Activated CD4-positive, alpha-beta memory T cell treated with anti-CD3 and anti-CD28 coated beads for 36 hours (primary cell): ENCODE measurements at places on chromosomes 5 and 9.

DNA sequence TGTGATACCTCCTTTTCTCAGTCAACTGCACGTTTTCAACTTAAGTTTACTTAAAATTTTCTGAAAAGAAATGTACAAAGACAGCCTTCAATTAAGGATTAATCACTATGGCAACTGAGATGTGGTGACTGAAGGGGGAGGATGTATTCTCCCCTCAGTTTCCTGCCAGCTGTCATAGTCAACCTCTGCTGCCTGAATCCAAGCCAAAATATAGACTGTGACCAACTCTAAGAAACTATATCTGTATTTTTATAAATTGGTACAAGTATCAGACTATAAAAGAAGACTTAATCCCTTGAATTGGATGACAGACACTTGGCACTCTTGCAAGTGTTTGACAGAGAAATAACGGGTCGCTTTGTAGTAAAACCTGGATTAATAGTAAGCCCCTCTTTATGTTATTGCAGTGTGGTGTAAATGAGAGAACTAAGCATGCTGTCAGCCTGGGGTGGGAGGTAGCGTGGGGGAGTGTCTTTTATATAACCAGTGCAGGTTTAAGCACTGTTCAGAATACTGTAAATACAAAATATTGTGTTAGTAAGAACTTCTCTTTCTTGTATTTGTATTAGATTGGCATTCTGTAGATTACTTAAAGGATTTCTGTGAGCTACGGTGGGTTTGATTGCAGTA lies 106.4 kb downstream of the ERCC6L2 start:
- no peak for DNase-seq

DNA sequence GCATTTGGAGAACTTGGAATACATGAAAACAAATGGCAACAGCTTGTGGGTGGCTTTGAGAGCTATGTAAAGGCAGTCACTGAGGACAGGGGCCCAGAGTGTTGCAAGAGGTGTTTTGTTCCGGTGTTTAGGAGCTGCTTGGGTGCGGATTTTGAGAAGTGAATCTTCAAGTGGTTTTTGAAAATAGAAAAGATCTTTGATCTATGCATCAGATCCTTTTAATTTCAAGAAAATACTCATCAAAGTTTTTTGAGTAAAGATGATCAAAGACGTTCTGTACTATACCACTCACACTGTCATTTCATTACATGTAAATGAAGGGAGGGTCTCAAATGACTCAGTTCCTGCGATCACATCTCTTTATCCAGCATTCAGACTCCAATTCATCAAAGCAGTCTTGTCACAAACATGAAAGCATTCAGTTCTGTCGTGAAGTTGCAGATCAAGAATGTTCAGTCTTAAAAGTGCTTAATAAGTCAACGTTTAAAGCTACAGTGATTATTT lies 112.5 kb downstream of the WDR41 start:
- DNase-seq, result peak; percentile 81

GRCh38 chr5:135605221-135605620 lies 26.4 kb upstream of the CXCL14 start:
- no peak for DNase-seq

DNA sequence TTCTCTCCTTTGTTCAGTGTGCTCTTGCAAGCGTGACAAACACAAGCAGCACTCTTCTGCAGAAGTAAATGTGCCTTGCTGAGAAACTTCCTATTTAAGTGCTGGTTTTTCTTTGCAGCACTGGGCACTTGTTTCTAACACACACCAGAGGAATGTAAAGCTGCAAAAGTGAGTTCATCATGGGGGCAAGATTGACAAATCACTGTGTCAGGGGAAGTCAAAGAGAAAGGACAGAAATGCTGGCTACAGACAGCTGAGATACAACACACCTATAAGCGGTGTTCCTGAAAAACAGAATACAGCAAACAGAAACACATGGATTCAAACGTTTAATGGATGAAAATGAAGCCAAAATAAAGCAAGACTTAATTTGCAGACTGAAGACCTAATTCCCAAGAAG lies 19.6 kb downstream of the ROR2 start:
- no peak for DNase-seq

DNA sequence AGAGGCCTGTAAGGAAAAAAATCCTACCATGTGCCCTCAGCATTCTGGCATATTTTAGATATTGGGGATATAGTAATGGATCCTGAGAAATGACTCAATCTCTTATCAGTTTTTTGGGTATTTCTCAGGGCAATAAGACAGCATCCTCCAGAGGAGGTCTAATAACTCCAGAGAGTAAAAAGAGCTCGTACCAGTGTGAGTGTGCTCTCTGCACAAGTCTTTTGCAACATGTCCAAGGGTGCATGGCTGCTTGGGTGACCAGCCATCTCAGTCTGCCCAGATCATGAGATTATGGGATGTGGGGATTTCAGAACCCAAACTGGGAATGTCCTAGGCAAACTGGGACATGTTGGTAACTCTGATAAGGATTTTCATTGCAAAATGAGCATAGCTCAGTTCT lies 15.3 kb downstream of the ASPN start:
- DNase-seq, result no peak

DNA sequence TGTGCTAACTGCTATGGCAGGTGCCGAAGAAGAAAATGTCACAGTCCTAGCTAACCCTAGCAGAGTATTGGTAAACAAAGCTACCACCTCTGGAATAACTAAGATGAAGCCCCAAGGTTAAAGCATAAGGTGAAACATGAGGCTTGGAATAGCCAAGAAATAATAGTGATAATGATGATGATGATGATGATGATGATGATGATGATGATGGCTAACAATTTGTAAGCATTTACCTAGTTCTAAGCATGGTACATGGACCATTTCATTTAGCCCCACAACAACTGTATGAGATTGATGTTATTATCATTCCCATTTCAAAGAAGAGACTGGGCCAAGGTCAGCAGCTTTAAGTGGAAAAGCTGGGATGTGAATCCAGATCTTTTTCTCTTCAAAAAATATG lies 35.3 kb downstream of the SH3RF2 start:
- no peak for DNase-seq

DNA sequence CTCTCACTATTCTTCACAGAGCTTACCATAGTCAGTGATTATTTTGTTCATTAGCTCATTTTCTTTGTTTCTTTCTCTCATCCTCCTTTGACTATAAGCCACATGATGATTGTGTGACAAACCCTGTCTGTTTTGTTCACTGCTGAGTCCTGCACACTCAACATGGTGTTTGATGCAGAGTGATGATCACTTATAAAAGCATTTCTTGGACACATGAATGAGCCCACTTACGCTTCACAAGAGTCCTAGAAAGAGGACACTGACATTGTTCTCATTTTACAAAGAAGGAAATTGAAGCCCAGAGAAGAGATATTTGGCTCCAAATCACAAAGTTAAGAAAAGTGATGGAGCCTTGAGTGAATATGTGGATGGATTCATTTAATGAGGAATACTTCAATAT lies 13.4 kb downstream of the ABLIM3 start:
- no peak for DNase-seq

- no peak for DNase-seq
Measured at GRCh38 chr5:9519537-9519936, 26.3 kb downstream of the SEMA5A start.

GRCh38 chr5:56951126-56951945 lies 587 bp downstream of the MIER3 start:
- DNase-seq, result peak; percentile 26

DNA sequence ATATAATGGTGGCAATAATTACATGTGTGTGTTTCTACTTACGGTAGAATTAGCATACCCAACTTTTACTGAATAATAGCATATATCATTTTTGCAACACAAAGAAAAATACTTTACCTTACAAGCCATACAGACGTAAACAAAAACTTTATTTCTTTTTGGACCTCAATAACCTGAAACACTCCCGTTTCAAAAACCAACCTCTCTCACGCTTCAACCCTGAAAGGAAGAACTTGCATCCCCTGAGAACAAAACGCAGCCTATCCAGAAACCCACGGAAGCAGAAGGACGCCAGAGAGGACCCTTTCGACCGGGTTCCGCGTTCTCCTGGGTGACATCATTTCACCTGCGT lies at the start of gene RNF38:
Gene RNF38 (minus strand): TSS at position 290 of the 352 bp plus-strand sequence. CDS start 161 bp downstream, at position 129.
- DNase-seq, result no peak

GRCh38 chr5:54311176-54311677 lies 854 bp upstream of the ARL15 start:
- DNase-seq, result no peak

DNA sequence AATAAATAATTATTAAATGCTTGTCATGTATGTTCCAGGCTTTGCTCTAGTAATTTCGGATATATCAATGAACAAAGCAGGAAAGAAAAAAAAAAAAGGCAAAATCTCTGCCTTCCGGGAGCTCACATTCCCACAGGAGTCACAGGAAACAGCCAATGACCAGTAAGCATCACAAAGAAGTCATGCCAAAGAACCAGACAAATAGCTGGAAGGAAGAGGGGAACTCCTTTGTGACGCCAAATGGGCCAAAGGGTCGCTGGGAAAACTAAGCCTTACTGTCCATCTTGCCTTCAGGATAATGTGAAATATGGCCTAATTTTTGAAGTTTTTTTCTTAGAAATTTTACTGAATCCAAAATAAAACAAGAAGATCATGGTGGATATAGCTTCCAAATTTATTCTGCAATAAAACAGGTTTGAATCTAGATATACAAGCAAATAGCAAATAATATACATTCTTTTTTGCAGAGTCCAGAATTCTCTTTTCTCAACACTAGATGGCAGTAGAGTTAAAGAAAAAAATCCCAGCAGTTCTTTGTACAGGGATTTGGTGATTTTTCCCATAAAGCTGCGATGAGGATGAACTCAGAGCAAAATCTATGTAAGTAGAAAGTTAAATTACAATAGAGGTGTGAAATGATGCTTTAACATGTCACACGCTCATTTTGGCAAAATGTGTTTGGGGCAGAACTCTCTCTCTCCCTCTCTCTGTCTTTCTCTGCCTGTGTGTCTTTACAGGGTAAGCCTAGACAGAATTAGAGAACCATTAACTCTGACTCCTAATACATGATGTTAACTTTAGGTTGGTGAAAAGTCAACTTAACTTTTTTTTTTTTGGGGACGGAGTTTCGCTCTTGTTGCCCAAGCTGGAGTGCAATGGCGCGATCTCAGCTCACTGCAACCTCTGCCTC lies 60.0 kb upstream of the TUT7 start:
- no peak for DNase-seq

DNA sequence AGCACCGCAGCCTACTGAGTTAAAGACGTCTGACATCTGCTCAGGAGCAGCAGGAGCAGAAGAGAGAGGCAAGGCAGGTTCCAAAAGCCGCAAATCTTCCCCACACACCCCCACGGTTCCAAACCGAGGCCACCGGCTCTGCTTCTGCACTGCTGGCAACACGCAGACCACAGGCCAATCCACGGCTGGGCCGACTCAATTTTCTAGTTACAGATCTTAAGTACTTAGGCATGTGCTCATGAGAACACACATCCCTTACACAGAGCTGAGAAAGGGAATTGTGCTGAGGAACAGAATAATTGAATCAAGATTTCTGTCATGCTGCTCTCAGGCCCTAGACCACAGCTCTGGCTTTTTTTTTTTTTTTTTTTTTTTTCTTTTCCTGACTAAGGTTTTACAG lies 32.6 kb downstream of the PAX5 start:
- no peak for DNase-seq

DNA sequence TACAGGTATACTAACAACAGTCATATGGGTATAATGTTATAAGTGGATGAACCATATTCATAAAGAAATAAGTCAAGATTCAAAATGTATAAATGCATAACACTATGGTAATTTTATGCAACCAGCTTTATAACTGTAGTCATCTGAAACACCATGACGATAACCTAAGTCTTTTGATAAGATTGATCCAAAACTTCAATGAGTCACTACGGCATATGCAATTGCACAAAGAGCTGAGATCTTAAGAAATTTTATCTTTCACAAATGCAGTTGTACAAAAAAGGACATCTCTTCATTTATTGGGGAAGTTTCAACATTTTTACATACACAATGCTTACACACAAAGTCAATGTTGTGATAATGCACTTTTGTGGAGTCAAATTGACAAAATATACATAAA lies 20.3 kb downstream of the FAM81B start:
- DNase-seq, result no peak

DNA sequence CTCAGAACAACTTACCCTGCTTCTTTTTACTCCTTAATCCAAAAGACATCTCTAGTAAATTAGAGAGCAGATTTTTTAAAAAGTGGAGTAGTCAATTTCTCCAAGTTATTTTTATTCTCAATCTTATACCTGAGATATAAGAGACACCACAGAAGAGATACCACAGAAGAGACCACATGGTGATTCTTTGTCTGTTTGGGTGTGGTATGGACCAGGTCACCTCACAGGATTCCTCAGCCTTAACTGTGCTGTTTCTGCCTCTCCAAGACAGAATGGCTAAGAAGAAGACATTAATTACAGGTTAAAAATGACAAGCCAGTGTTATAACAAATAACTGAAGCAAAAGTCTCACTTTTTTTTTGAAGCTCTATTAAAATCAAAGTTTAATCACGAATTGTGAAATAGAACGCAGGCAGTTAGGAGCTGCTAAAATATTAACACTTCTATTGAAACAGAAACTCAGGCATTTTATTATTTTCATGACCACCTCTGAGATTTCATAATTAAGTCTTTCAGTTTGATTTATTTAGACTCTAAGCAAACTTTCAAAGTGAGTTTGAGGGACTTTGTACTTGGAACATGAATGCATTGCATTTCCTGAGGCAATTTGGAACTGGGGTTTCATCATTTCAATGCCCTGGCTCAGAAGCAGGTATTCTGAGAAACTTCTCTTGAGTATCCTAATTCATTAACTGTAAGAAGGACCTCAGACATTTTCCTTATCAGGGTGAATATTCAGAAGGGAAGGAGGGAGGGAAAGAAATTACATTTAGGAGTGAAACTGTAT lies 280.7 kb downstream of the KCTD16 start:
- no peak for DNase-seq

- DNase-seq, result no peak
Measured at GRCh38 chr9:123712399-123712798, 217.5 kb downstream of the DENND1A start.

DNA sequence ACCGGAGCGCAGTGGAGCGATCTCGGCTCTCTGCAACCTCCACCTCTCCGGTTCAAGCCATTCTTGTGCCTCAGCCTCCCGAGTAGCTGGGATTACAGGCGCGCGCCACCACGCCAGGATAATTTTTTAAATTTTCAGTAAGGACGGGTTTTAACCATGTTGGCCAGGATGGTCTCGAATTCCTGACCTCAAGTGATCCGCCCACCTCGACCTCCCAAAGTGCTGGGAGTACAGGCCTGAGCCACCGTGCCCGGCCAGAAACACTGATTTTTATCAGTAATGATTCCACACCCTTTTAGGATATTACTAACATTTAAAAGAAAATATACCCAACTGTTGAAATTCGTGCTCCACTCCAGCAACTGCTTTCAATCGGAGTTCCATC lies 464 bp upstream of the FAM151B start:
- no peak for DNase-seq

GRCh38 chr5:141668601-141669265 lies 13.3 kb downstream of the ARAP3 start:
- DNase-seq, result no peak
